ENCODE measurements at places on chromosomes 6 and 20. TPM values are rescaled to one million over a fixed set of nuclear protein-coding genes. Genes with fewer than 3 reads are reported as not detected.
A peak's percentile ranks its signal among the peaks of the same experiment; 100 is the strongest.

- H3K4me3 ChIP-seq, result no peak overlapping the region
- H3K27me3 ChIP-seq, result peaks cover 78% of the 10 kb centered on the region
- DNase-seq, result no peak
- H3K27ac ChIP-seq, result no peak overlapping the region
Measured at GRCh38 chr6:41344876-41345275, 9.5 kb downstream of the NCR2 start.

GRCh38 chr6:148770408-148771211, 23.8 kb downstream of the UST start:
- DNase-seq, result no peak
- H3K27me3 ChIP-seq, result no peaks in the 10 kb centered on the region
- no peak overlapping the region for H3K4me3 ChIP-seq
- H3K36me3 ChIP-seq, result no peaks in the 10 kb centered on the region
- no peak overlapping the region for H3K27ac ChIP-seq
- H3K4me1 ChIP-seq, result no peaks in the 10 kb centered on the region

- H3K27me3 ChIP-seq, result no peaks in the 10 kb centered on the region
- DNase-seq, result peak; percentile 11
- peaks cover 8% of the 10 kb centered on the region for H3K36me3 ChIP-seq
- H3K4me3 ChIP-seq, result peak overlapping the region; percentile 87
- H3K4me1 ChIP-seq, result peaks cover 21% of the 10 kb centered on the region
Measured at GRCh38 chr6:159761129-159761872, 544 bp upstream of the ACAT2 start.

GRCh38 chr20:17841751-17842215, 126.8 kb downstream of the SNX5 start:
- no peak overlapping the region for H3K27ac ChIP-seq
- no peaks in the 10 kb centered on the region for H3K27me3 ChIP-seq
- no peak overlapping the region for H3K4me3 ChIP-seq
- H3K36me3 ChIP-seq, result no peaks in the 10 kb centered on the region
- no peak for DNase-seq
- H3K4me1 ChIP-seq, result peaks cover 34% of the 10 kb centered on the region

DNA sequence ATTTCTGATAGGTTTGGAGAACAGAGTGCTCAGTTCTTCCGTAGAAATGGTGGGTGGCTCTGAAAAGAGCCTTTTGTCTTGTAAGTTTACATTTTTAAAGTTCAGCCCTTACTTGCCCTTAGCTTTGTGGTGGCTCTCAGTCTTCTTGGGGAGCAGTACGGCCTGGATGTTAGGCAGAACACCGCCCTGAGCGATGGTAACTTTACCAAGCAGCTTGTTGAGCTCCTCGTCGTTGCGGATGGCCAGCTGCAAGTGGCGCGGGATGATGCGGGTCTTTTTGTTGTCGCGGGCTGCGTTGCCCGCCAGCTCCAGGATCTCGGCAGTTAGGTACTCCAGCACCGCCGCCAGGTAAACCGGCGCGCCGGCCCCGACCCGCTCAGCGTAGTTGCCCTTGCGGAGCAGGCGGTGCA, 19.5 kb downstream of the OR2B2 start:
- peak overlapping the region; percentile 44 for H3K27ac ChIP-seq
- H3K27me3 ChIP-seq, result no peaks in the 10 kb centered on the region
- H3K36me3 ChIP-seq, result no peaks in the 10 kb centered on the region
- peak overlapping the region; percentile 83 for H3K4me3 ChIP-seq
- H3K4me1 ChIP-seq, result peaks cover 10% of the 10 kb centered on the region

- H3K4me1 ChIP-seq, result no peaks in the 10 kb centered on the region
- peaks cover 30% of the 10 kb centered on the region for H3K27me3 ChIP-seq
- H3K27ac ChIP-seq, result no peak overlapping the region
- H3K36me3 ChIP-seq, result no peaks in the 10 kb centered on the region
Measured at GRCh38 chr6:107576852-107577251, 86.9 kb downstream of the SOBP start.

SEMG1 gene
- not detected for total RNA-seq
